D341Med (cell line): ENCODE measurements at places on chromosomes 1 and 21.

DNA sequence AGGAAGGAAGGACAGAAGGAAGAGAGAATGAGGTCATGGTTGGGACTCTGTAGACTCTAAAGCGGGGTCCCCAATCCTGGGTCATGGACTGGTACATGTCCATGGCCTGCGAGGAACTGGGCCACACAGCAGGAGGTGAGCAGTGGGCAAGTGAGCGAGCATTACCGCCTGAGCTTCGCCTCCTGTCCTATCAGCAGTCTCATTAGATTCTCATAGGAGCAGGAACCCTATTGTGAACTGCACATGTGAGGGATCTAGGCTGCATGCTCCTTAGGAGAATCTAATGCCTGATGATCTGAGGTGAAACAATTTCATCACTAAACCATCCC lies 128.9 kb downstream of the TRABD2B start:
- no peak for DNase-seq

GRCh38 chr1:45002650-45003645 lies 8.2 kb downstream of the HECTD3 start:
- DNase-seq, result no peak

DNA sequence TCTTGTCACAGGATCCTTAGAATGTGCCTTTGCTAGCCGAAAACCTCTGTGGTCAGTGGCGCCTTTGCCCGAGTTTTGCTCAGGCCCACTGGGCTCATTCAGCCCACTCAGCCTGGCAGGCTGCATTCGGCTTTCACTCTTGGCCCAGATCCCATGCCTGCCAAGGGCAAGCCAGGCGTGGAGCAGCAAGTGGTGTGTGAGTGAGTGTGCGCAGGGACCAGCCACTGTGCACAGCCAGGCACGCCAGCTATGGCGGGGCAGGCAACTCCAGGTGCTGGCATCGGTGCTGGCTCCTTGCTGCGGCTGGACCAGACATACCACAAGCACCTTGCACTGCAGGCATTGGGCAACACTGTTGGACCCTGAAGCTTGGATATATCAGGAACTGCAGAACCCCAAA lies 1145.1 kb upstream of the NCAM2 start:
- DNase-seq, result no peak

GRCh38 chr1:164588516-164589341 lies 29.7 kb downstream of the PBX1 start:
- DNase-seq, result peak; percentile 66

DNA sequence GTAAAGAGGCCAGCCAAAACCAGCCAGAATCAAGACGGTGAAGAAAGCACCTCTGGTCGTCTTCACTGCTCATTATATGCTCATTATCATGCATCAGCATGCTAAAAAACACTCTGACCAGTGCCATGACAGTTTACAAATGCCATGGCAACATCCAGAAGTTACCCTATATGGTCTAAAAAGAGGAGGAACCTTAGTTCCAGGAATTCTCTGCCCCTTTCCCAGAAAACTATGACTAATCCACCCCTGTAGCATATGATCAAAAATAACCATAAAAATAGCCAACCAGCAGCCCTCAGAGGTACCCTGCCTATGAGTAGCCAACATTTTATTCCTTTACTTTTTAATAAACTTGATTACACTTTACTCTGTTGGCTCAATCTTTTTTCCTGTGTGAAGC lies 34.2 kb upstream of the PBX1 start:
- DNase-seq, result no peak

DNA sequence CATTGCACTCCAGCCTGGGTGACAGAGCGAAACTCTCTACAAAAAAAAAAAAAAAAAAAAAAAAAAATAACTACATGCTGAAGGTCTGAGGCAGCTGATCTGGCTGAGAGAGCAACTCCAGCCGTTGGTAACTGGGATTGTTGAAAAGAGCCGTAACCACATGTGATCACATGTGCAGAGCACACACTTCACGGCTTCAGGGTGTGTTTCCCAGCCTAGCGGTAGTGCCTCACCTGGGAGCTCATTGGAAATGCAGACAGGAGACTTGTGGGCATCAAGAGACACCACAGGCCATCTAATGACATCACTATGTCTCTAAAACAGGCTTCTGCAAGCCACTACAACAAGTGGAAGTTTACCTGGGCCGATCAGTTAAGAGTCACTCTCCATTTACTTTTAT lies 11.8 kb upstream of the OTUD7B start:
- DNase-seq, result no peak

DNA sequence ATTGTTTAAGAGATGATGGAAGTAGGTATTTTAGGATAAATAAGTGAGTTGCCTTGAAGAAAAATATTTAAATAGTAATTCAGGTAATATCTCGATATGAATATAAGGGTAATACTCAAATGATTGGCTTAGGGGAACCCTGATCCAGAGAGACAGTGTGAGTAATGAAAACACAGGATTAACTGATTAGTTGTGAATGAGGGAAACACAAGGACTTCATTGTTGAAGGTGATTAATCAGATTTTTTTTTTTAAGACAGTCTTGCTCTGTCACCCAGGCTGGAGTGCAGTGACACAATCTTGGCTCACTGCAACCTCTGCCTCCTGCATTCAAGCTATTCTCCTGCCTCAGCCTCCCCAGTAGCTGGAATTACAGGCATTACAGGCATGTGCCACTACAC lies 12.7 kb downstream of the SLC25A33 start:
- no peak for DNase-seq

- no peak for DNase-seq
Observed at GRCh38 chr1:91059157-91059556, 37.3 kb upstream of the ZNF644 start.

DNA sequence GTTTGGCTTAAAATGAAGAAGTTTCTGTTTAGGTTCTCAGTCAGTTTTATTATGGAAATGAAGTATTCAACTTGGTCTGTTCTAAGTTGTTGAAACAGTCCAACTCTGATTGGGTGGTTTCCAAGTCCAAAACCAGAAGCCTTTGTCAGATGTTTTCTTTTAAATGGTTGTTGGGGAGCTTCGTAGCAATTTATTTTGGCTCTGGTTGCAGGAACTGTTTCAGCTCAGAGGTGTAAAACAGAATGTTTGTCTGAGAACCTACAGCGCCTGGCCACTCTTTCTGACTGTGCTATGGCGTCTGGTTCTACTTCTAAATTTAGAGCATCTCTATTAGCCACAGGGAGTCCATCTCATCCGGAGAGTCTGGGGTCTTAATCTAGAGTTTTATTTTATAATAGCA lies 582.6 kb upstream of the TMPRSS15 start:
- no peak for DNase-seq

DNA sequence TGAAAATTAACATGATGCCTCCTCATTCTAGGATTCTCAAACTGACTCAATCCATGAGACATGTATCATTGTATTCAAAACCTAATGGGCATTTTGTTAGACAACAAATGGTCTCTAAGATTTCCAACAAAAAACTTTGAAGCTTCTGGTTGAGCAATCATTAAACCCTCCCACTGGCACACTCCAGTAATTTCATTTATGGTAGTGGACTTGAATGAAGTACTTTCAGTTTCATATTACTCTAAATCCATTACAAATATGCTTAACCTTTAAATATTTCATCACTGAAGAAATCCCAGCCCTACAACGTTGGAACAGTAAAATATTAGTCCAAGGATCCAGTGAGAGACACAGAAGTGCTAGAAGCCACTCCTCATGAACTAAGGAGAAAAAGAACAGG lies 43.5 kb downstream of the GBP6 start:
- DNase-seq, result no peak
